ENCODE measurements at places on chromosomes 12 and 14. TPM values are rescaled to one million over a fixed set of nuclear protein-coding genes. Genes with fewer than 3 reads are reported as not detected.
A peak's percentile ranks its signal among the peaks of the same experiment; 100 is the strongest.

DNA sequence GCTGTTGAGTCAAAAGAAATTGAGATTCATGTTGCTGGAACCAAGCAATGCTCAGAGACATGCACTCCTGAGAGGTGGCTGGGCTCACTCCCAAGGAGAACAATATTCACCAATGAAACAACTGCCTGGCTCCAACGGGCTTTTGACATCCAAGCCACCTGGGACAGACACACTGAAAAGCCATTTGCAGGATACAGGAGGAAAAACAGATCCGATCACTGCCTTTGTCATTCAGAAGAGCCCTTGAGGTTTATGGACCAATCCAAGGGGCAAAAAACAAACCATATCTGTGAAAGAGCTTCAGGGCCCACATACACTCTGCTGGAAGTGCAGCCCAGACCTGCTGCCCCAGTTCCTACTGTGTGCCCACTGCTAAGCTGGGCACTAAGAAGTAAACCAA is 277.5 kb downstream of the NUAK1 start:
- DNase-seq, result no peak

DNA sequence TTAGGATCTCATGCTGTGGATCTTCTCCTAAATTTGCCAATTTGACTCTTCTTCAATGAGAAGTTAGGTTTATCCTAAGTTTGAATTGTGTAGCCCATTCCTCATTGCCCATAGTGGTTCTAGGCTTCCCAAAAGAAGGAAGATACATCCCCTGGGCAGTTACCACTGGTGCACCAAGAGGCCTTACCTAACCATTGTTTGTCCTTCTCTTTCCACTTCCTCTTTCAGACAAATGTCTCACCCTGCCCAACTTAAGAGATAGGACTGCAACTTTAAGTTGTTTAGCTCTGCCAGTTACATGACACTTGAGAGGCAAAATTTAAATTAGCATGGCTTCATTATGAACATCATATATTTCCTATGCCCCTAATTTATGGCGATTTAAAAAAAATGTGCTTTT is 9.4 kb upstream of the KCNH3 start:
- no peak for DNase-seq

Gene KRT6C
- not detected for total RNA-seq

GRCh38 chr14:39467889-39468524 is 35.8 kb upstream of the FBXO33 start:
- DNase-seq, result no peak

GRCh38 chr12:1528791-1529190 is 65.6 kb downstream of the FBXL14 start:
- DNase-seq, result no peak

DNA sequence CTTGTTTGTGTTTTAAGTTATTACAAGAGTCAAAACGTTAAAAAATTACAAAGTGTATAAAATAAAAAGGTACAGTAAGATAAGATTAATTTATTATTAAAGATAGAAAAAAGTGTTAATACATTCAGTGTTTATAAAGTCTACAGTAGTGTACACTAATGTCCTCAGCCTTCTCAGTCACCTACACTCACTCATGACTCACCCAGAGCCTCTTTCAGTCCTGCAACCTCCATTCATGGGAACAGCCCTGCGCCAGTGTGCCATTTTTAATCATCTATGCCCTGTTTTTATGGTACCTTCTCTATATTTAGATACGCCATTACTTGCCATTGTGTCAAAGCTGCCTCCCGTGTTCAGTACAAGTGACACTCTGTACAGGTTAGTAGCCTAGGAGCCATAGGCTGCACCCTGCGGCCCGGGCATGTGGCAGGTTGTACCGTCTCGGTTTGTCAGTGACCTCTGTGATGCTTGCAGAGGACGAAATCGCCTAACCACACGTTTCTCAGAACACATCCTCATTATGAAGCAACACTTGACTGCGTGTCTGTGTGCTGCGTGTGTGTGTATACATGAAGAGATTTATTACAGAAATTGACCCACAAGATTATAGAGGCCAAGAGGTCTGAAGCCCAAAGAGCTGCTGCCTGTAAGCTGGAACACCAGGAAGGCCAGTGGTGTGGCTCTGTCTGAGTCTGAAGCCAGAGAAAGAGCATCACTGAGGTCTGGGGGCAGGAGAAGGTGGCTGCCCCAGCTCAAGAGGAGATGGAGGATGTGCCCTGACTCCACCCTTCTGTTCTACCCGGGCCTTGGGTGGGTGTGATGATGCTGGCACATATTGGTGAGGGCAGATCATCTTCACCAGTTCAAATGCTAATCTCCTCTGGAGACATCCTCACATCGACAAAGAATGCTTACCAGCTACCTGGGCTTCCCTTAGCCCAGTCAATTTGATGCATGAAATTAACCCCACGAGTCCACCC is 116.6 kb upstream of the C14orf180 start:
- DNase-seq, result peak; percentile 47

GRCh38 chr14:99267837-99268781 is 3.9 kb downstream of the BCL11B start:
- DNase-seq, result no peak

Gene FGF6
- not detected for total RNA-seq

DNA sequence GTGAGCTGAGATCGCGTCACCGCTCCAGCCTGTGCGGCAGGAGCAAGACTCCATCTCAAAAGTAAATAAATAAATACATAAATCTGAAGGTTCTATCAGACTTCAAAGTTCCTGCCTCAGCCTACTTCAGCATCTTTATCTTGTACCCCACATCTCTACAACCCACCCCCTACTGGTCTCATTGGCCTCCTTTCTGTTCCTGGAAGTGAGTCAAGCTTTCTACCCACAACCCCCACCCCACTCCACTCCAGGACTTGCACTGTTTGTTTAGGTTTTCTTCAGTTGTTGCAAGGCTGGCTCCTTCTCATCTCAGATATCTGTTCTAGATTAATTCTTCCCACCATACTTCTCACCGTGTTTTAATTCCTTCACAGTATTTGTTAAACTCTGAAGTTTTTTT is 714 bp upstream of the PSMC6 start:
- no peak for DNase-seq

Gene SLC25A47
- not detected for total RNA-seq

GRCh38 chr12:96395236-96395635 is 5.0 kb downstream of the CDK17 start:
- no peak for DNase-seq

DNA sequence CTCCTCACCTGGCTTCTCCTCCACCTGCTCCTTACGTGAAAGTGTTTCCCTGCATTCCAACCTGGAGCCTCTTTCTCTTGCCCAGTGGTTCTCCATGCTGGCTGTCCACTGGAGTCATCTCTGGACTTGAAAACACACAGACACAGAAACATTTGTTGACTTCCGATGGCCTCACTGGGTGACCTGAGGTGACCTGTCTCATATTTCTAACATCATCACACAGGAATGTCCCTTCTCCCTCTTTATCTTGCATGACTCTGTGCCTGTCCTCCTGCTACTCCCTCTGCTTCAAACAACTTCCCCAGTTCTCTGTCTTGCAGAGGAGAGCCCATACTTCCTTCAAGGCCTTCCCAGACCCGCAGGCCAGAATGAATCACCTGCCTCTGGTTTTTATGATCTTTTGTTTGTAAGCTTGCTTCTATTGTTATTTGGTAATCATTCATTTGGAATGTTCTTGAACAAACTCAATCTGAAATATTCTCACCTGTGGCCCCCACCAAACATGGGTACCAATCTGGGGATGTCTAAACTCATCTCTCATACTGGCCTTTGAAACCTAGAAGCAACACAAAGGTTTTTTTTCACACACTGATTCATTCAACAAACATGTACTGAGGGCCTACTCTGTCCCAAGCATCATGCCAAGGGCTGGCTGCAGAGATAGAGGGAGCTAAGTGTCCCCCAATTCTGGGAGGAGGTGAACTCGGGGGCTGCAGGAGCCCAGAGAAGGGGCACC is 9.7 kb upstream of the RIN3 start:
- no peak for DNase-seq

GRCh38 chr12:132761032-132761920 is at the start of gene ANKLE2:
Gene ANKLE2 (minus strand): TSS chr12:132761832. CDS start chr12:132761798, 34 bp downstream.
- DNase-seq, result no peak

GRCh38 chr14:34072921-34073320 is 122.0 kb upstream of the EGLN3 start:
- no peak for DNase-seq

- no peak for DNase-seq
Observed at GRCh38 chr12:3427956-3428355, 63.0 kb upstream of the PRMT8 start.

- DNase-seq, result no peak
Observed at GRCh38 chr12:73352826-73353225, 1080.7 kb downstream of the TRHDE start.

GRCh38 chr12:12240662-12241340 is 26.0 kb downstream of the LRP6 start:
- DNase-seq, result no peak

- no peak for DNase-seq
Observed at GRCh38 chr14:30082486-30082885, 154.8 kb upstream of the PRKD1 start.

Data from right atrium auricular region (tissue), 2 donors.